ENCODE measurements at places on chromosomes 5 and 9. TPM values are rescaled to one million over a fixed set of nuclear protein-coding genes. Genes with fewer than 3 reads are reported as not detected.

DNA sequence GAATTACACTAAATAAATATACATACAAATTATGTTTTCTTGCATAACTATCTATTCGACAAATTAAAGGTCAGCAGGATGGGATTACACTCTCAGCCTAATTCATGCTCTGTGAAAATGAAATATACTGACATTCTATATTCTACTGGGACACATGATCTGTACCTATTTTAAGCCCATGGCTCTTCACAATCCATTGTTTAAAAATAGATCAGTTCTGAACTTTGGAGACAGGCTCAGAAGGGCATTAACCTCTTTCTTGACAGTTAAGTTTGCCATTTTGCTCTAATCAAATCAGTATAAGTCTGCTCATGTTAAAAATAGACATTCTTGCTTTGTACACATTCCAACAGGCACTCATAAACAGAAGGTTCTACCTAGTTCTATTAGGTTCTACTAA, 361.2 kb downstream of the HCN1 start:
- H3K27me3 ChIP-seq = no peaks in the 10 kb centered on the region
- no peaks in the 10 kb centered on the region for H3K36me3 ChIP-seq
- no peaks in the 10 kb centered on the region for H3K4me1 ChIP-seq
- no peak for DNase-seq
- no peak overlapping the region for H3K4me3 ChIP-seq

- no peaks in the 10 kb centered on the region for H3K36me3 ChIP-seq
- no peaks in the 10 kb centered on the region for H3K4me1 ChIP-seq
- no peak overlapping the region for H3K27ac ChIP-seq
- no peak for DNase-seq
- H3K4me3 ChIP-seq = no peak overlapping the region
Measured at GRCh38 chr5:168706655-168707069, 127.5 kb upstream of the PANK3 start.

- H3K36me3 ChIP-seq = no peaks in the 10 kb centered on the region
- H3K27ac ChIP-seq = no peak overlapping the region
- no peaks in the 10 kb centered on the region for H3K27me3 ChIP-seq
- no peaks in the 10 kb centered on the region for H3K4me1 ChIP-seq
Measured at GRCh38 chr5:147393874-147394672, 115.8 kb downstream of the DPYSL3 start.

GRCh38 chr5:164967354-164967753, 1461.9 kb downstream of the MAT2B start:
- no peaks in the 10 kb centered on the region for H3K36me3 ChIP-seq
- no peaks in the 10 kb centered on the region for H3K4me1 ChIP-seq
- H3K27ac ChIP-seq = no peak overlapping the region
- no peak overlapping the region for H3K4me3 ChIP-seq
- no peaks in the 10 kb centered on the region for H3K27me3 ChIP-seq
- no peak for DNase-seq

DNA sequence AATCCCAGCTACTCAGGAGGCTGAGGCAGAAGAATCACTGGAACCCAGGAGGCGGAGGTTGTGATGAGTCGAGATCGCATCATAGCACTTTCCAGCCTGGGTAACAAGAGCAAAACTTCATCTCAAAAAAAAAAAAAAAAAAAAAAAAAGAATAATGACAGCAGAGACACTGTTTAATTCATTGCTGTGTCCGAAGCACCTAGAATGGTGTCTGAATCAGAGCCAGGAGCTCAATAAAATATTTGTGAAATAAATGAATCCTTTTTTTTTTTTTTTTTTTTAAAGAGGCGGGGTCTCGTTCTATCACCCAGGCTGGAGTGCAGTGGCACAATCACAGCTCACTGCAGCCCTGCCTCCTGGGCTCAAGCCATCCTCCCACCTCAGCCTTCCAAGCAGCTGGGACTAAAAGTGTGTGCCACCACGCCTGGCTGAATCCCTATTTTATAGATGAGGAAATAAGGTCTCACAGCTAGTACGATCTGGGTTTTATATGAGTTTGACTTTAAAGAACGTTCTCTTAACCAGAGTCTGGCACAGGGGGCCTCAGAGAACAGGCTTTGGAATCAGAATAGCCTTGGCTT, 47.8 kb downstream of the THOC3 start:
- H3K36me3 ChIP-seq = peaks cover 7% of the 10 kb centered on the region
- no peak for DNase-seq
- peaks cover 2% of the 10 kb centered on the region for H3K4me1 ChIP-seq
- H3K4me3 ChIP-seq = no peak overlapping the region
- H3K27me3 ChIP-seq = no peaks in the 10 kb centered on the region

- H3K4me3 ChIP-seq = no peak overlapping the region
- no peaks in the 10 kb centered on the region for H3K36me3 ChIP-seq
- H3K4me1 ChIP-seq = no peaks in the 10 kb centered on the region
- no peak for DNase-seq
Measured at GRCh38 chr9:90659650-90660364, 17.2 kb upstream of the DIRAS2 start.

DNA sequence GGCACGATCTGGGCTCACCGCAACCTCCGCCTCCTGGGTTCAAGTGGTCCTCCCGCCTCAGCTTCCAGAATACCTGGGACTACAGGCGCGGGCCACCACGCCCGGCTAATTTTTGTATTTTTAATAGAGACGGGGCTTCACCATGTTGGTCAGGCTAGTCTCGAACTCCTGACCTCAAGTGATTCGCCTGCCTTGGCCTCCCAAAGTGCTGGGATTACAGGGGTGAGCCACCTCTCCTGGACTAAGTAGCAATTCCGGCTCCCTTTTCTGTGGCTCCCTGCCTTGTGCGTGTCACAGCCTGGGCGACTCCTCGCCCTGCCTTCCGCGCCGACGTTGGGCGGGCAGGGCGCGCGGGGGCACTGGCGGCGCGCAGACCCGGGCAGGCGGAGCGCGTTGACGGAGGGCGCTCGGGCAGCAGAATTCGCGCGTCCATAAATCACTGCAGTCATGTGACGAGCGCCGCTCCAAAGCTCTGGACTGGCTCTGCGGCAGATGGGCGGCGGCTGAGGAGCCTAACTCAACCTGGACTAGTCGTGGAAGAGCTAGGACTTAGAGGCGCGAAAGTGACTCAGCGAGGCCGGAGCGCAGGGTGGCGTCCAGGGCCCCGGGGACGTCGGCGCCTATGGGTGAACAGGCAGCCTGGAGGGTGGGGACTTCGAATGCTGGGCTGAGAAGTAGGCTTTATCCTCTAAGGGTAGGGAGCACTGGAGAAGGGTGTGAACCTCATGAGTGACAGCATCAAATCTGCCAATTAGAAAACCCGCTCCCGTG, 1.4 kb upstream of the CIZ1 start:
- peaks cover 23% of the 10 kb centered on the region for H3K4me1 ChIP-seq
- H3K36me3 ChIP-seq = peaks cover 17% of the 10 kb centered on the region
- no peaks in the 10 kb centered on the region for H3K27me3 ChIP-seq
- H3K27ac ChIP-seq = no peak overlapping the region

DNA sequence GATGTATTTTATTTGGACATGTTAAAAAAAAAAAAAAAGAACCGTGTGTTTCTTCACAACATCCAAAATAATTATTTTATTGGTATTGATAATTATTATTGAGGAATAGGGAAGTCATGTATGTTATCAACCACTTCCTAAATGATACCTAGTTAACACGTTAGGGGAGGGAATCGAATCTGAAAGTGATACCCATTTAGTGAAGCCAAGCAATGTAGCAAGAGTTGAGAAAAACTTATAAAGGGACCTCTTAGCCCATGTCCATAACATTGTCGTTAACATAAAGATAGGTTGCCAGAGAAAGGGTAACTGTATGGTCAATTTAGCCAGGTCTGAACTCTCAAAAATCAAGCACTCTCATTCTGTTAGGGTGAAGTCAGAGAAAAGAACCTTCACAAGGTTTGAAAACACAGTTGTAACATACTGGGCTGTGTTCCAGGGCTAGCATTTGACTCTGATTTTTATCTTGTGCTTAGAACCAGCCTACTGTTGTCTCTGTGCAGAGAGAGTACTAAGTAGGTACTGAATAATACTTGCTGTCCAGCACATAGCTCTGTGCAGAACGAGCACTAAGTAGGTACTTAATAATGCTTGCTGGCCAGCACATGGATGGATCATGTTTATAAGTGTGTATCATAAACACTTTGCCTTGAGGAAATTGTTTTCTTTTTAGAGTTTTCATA, 60.4 kb downstream of the GHR start:
- no peaks in the 10 kb centered on the region for H3K4me1 ChIP-seq
- no peak overlapping the region for H3K27ac ChIP-seq
- no peaks in the 10 kb centered on the region for H3K27me3 ChIP-seq
- no peak for DNase-seq
- H3K4me3 ChIP-seq = no peak overlapping the region

DNA sequence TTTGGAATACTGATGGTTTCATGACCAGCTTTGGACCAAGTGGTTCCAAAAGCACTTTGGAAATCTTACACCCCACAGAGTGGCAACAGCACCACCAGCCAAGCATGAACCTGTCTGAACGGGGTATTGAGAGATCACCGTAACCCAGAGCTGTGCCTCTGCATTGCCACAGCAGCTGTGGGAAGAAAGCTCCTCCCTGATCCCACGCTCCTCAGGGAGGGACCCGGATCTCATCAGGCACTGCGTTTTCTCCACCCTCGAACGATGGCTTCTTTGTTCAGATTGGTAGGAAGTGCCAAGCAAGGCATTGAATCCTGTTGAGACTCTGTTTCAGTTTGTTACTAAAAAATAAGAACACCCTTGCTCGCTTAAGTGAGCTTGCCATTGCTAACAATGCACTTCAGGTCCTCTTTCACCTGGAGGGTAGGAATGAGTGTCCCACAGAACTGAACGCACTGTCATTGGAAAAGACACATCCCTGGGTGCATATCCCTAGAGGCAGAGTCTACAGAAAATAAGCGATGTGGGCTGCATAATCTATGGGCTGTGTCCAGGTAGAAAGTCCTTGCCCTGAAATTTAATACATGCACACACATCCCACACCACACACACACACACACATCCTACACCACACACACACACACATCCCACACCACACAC, 118.0 kb upstream of the ICE1 start:
- H3K4me1 ChIP-seq = no peaks in the 10 kb centered on the region
- no peaks in the 10 kb centered on the region for H3K36me3 ChIP-seq
- H3K4me3 ChIP-seq = no peak overlapping the region
- DNase-seq = no peak
- no peak overlapping the region for H3K27ac ChIP-seq

DNA sequence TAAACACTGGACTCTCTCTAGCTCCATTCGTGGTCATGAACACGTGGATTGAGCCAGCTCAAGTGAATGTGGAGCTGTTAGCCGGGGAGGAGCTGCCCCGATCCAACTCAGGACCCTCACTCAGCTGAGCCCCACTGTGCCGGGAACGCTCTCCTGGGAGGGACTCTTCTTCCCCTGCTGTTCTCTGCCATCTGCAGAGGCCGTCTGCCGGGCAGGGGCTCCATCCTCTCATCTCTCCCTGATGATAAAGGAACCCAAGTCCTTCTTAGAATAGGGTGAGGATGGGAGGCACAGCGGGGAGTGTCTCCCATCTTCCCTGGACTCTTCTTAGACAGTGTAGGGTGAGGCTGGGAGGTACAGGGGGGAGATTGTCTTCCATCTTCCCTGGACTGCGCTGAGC, 120.5 kb upstream of the IRX4 start:
- no peaks in the 10 kb centered on the region for H3K36me3 ChIP-seq
- H3K27me3 ChIP-seq = no peaks in the 10 kb centered on the region
- H3K4me3 ChIP-seq = no peak overlapping the region

DNA sequence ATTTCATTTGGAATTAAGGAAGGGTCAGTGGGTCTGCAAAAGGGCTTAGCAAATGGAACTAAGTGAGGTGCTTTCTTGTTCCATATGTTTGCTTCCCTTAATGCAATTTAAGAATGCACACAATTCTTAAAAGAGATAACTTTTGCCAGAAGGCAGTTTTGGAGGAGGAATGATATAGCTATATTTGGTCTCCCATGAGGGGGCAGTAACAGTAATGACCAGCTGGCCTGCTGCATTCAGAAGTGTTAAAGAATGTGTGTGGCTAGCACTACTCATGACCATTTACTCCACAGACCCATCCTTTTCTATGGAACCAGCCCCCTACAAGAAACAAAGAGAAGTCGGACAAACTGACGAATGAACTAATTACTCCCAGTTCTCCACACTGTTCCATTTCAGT, 638.9 kb downstream of the RAB3C start:
- H3K36me3 ChIP-seq = no peaks in the 10 kb centered on the region
- no peak overlapping the region for H3K27ac ChIP-seq
- H3K4me3 ChIP-seq = no peak overlapping the region

GRCh38 chr5:153974131-153974812, 64.4 kb downstream of the FAM114A2 start:
- peaks cover 15% of the 10 kb centered on the region for H3K27me3 ChIP-seq
- H3K4me3 ChIP-seq = no peak overlapping the region
- H3K4me1 ChIP-seq = no peaks in the 10 kb centered on the region
- no peak for DNase-seq

Gene WNT8A
- not detected for total RNA-seq

Gene LCN12
- total RNA-seq = 1.8 TPM

Gene CCL28
- 7.8 TPM for total RNA-seq

Gene COL15A1
- 0.02 TPM for total RNA-seq
